Stimulated activated CD4-positive, alpha-beta T cell treated with anti-CD3 and anti-CD28 coated beads, Interleukin-2, amount 100 ng/mL, for 24 hours (primary cell): ENCODE measurements at places on chromosomes 12 and 14.

GRCh38 chr14:22118899-22119477 is 445.4 kb upstream of the OR4E1 start:
- no peak for DNase-seq

DNA sequence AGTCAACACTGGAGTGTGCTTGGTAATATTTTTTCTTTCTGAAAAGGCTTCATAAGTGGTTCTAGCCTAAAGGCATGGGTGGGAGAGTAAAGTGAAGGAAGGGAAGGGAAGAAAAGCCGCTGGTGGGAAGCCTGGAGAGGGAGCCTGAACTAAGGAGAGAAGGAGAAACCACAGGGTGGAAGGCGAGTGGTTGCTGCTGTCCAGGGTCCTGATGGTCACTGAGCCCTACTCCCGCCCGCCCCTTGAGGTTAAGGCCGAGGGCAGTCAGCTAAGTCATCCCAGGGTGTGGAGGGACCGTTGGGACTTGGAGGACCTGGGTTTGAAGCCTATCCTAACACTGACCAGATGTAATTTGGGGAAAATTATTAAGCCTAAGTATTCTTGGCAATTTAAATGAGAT is 189.1 kb downstream of the PIWIL1 start:
- no peak for DNase-seq

DNA sequence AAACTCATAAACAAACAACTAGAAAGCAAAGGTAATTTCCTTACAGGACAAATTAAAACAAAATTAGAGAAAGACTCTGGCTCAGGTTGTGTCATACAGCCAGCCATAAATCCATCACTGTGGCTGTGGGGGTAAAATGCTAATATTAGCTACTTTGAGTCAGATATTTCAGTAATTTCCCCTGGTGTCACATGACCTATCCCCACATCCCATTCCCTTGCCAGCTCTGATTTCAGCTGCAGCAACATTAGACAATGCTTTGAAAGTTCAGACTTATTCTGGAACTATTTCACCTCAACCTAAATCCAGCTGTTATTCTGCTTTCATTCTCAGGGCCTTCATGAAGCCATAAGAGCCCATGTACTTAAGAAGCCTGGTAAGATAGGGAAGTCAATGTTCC is 55.3 kb downstream of the RPL10L start:
- DNase-seq, result no peak

DNA sequence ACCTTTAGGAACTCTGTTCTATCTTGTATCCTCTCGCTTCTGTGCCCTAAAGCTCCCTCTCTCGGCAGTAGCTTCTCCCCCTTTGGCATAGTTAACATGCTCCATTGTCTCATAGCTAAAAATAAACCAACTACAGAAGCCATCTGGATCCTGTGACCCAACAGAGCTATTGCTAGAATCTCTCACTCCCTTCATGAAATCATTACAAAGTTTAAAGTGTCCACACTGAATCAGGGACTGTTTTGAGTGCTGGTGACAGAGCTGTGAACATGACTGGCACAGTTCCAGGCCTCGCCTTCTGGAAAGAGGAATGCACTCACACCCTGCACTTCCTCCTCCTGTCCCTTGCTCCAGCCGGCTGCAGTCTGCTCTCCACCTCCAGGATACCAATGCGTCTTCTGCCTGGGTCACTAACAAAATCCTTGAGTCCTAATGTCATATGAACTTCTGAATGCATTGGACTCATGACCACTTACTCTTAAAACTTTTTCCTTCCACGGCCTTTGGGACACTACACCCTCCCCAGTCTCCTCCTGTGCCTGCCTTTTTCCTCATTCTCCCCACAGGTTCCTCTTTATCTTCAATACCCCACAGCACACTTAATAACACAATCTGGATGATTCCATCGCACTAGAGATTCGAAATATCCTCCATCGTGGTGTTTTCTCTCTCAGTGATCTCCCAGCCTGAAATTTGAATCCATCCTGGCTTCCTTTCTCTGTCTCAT is 13.2 kb downstream of the PLBD1 start:
- DNase-seq, result no peak

DNA sequence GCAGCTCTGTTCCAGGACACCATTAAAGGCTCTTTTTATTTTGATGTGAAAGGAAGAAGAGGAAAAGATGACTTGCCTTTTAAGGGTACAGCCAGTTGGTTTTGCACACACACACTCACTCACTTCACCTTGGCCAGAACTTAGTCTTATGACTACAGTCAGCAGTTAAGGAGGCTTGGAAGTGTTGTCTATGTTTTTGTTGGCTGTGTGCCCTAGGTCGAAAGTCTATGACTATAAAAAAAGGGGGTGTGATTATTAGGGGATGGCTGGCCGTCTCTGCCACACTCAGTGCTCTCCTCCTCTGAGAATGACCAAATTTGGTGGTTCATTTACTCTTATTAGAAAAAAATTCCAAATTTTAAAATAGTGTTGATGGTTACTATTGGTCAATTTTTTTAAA is 139.5 kb upstream of the OTX2 start:
- no peak for DNase-seq

GRCh38 chr14:72513965-72514659 is 379.8 kb downstream of the DPF3 start:
- DNase-seq, result no peak

DNA sequence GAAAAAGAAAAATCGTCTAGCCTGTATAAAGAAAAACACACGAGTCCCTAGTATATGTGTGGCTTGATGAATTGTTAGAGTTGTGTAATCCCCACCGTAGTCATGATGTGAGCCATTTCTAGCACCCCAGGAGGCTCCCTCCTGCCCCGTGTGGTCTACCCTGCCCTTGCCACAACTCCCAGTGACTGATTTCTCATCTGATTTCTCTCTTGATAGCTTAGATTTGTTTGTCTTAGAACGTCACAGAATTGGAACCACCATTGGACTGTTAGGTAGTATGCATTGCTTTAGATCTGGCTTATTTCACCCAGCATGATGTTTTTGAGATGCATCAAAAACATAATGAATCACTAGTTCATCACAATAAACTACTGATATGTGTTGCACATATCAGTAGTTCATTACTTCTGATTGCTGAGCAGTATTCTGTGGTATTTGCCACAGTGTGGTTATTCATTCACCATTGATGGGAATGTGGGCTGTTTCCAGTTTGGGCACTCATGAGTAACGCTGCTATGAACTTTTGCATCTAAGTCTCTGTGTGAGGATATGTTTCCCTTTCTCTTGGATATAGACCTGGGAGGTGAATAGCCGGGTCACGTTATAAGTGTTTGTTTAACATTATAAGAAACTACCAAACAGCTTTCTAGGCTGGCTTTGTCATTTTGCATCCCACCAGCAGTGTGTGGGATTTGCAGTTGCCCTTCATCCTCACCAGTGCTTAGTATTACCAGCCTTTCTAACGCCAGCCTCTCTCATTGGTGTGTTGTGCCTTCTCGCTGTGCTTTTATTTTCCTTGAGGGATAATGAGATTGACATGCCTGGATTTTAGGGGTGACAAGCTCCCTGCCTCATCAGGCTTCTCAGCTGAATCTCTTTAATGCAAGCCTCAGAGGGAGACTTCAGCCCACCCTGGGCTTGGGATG is 31.9 kb upstream of the NCOR2 start:
- DNase-seq, result no peak

- DNase-seq, result no peak
These were observed 652 bp downstream of the RFLNA start for GRCh38 chr12:124295431-124296058.

- DNase-seq, result peak; percentile 9
These were observed 254.0 kb upstream of the USP15 start for GRCh38 chr12:62006076-62006732.

DNA sequence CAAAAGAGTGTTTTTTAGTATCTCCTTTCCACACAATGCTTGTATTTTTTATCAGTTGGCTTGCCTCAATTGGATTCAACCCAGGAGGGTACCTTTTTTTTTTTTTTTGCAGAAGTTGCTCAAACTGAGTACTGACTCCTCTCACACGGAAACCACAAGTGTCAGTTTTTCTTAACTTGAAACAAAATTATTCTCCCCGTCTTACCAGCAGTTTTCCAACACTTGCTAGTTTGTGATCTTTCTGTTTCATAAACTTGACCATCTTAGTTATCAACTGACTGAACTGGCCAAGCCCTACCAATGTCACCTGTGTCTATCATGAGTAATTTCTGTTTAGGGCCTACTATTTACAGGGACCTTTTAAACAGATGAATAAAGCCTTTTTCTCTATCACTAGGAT is 34.1 kb upstream of the ITPR2 start:
- DNase-seq, result no peak

GRCh38 chr12:52517005-52517835 is 3.0 kb downstream of the KRT5 start:
- DNase-seq, result no peak

DNA sequence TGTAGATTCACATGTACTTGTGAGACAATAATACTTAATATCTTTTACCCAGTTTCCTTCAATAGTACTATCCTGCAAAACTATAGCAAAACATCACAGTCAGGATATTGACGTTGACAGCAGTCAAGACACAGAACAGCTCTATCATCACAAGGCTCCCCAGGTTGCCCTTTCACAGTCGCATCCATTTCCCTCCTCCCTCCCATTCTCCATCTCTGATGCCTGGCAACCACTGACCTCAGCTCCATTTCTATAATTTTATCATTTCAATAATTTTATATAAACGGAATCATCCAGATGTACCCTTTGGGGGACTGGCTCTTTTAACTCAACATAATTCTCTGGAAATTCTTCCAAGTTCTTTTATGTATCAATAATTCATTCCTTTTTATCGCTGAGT is 81.5 kb downstream of the PLXNC1 start:
- no peak for DNase-seq

DNA sequence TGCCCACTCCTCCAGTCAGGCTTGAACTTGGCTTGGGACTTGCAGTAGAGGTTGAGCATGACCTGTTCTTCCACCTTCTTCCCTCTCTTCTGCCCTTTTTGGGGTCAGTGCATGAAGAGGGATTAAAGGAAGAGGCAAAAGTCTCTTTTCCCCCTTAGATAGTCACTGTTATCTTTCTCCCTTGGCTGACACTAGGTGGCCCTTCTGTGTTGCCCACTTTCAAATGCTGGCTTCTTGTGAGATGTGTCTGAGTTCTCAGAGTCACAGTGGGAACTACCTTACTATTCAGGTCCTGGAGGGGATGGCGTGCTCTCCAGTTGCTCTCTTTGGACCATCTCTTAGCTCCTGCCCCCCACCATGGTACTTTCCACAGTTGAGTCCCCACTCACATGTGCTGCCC is 73.6 kb downstream of the GPR65 start:
- no peak for DNase-seq

- no peak for DNase-seq
These were observed 27.9 kb upstream of the MYF6 start for GRCh38 chr12:80679346-80680131.

- DNase-seq, result no peak
These were observed 412.1 kb upstream of the DCN start for GRCh38 chr12:91594715-91595114.

DNA sequence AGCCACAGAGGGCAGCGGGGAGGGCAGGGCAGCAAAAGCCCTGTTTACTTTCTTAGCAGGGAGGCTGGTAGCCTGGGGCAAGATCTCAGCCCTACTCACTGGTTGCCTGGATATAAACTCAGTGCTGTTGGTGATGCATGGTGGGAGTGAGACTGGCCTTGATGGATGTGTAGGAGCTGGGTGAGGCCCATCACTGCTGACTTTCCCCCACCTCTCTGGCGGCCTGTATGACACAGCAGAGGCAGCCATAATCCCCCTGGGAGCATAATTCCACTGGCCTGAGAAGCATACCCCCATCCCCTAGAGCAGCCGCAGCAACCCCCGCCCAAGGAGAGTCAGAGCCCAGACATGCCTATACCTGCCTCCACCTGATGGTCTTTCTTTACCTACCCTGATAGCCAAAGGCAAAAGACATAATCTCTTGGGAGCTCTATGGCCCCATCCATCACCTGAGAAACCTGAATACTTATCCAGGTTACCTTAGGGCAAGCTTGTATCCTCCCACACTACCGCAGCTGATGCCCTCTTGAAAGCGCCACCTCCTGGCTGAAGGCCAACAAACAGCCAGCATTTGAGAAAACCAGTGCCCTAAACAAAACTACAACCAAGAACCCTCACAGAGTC is 59.3 kb downstream of the DNAI7 start:
- no peak for DNase-seq

DNA sequence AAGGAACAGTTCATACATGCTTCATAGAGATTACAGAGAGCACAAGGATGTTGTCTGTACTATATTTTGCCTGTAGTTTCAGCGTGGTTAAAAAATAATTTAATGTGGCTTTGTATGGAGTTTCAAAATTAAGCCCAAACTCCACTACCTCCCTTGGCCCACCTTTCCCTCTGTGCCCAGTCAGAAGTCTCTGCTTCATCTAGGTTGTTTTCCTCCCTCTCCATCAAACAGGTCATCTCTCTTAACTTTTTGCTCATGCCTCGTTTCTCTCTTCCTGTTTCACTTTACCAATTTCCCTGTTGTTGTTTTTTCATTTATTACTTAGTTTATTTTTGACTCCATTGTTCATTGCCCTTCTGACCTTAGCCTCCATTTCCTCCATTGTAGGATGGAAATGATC is 94.9 kb upstream of the NEDD1 start:
- DNase-seq, result no peak

DNA sequence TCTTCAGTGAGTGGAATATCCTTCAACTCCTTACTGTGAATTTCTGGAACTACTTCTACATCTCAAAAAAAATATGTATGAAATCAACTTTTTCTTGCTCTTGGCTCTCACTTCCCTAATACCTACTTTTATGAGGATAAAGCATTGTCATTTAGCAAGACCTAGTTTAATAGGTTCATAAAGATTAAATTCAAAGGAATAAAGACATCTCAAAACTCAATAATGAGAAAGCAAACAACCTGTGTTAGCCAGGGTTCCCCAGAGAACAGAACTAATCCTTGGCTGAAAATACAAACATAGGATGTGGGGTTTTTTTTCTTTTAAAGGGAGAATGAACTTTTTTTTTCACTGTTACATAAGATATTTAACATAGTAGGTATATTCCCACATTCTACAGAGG is 57.9 kb downstream of the SCFD1 start:
- DNase-seq, result no peak

GRCh38 chr14:91946622-91947474 is 646 bp downstream of the FBLN5 start:
- DNase-seq, result peak; percentile 9

DNA sequence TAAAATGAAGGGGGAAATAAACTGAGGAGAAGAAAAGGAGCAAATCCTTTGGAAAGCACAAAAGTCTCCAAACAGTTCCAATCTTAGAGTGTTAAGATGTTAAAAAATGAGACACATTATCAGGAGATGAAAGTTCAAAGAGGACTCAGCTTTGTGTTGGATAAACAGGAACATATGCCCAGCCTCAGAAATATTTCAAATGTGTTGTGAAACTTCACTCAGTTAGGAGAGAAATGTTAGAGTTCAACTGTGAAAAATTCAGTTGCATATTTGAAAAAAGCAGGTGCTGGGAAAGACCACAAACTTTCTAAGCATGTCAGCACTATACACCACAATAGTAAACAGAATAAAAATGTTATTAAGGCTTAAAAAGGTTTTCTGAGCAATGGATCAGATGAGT is 136.8 kb upstream of the PRKD1 start:
- no peak for DNase-seq

DNA sequence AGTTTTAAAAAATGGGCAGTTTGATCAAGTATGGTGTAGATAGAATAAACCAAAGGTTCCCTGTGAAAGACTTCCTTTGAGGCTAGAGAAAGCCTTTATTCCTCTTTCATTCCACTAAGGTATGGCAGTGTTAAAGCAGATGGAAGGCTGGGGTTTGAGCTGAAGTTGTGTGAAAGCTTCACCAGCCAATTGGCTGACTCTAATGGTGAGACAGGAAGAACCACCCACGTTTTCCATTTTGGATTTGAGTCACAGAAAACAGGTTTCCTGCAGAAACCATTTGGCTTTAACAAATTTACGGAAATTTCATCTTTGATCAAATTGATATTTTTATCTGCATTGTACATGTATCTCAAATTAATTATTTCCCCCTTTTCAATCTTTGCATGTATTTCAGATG is 455.0 kb downstream of the PCNX1 start:
- DNase-seq, result no peak
